ENCODE measurements at places on chromosomes 7 and 10.

- no peak for DNase-seq
These were observed 5.4 kb downstream of the VIM start for GRCh38 chr10:17233286-17233991.

- no peak for DNase-seq
These were observed 261.2 kb downstream of the ADRA2A start for GRCh38 chr10:111338035-111338434.

DNA sequence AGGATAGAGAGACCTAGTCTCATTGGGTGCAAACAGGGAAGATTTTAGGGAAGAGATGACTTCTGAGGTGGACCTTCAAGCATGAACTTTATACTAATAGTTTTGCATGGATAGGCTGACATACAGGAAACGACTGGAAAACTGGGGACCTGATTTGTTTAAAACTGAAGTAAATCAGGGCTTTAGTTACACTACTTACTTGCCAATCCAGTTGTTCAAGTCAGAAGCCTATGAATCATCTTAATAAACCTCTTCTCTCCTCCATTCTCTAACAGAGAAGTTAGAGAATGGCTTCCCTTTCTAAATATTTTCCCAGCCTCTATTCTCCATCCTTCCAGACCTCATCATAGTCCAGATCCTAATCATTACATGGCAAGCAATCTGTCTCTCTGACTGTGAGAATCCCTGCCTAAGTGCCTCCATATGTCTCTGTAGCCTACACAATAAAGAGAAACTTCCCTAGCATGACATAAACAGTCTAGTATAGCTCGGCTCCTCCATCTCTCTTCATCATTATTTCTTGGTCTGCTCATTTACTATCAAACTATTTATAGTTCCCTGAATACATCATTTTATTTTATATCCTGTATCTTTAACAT lies 55.8 kb downstream of the PRKG1 start:
- DNase-seq, result no peak

DNA sequence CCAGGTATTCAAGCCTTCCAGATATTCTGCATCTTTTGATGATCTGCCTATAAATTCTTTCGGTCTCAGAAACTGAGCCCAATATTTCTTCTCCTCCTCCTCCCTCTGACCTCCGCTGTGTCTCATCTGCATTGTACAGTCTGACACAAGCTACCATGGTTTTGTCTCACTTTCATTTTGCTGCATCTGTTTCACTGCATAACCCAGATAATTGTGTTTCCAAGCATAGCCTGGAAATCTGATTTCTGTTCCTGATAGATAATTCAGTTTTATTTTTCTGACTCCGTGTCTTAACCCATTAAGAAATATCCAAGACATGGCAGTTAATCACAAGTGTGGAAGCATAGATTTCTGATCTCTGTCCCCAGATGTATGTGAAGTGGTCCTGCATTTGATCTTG lies 374.2 kb upstream of the SEMA3A start:
- DNase-seq, result no peak

- DNase-seq, result no peak
These were observed 798 bp upstream of the AUTS2 start for GRCh38 chr7:69597278-69598076.

- DNase-seq, result no peak
These were observed 49.6 kb downstream of the TES start for GRCh38 chr7:116259871-116260440.

GRCh38 chr10:1644191-1644711 lies 93.1 kb downstream of the ADARB2 start:
- no peak for DNase-seq

DNA sequence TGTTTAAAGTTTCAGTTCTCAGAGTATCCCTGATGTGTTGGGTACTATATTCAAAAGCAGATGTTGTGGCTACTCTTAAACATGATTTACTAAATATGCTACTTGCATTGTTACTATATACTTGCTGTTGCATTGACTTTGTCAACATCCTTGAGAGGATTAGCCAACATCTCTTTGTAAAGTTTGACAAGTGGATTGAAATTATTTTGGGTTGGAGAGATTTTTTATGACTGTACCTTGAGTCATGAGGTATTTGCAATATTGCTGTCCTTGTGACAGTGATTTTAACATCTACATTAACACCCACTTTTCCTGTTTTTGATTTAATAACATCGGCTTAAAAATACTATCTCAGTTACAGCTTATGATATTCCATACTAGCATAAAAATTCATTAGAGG lies 31.9 kb downstream of the MRC1 start:
- DNase-seq, result no peak

DNA sequence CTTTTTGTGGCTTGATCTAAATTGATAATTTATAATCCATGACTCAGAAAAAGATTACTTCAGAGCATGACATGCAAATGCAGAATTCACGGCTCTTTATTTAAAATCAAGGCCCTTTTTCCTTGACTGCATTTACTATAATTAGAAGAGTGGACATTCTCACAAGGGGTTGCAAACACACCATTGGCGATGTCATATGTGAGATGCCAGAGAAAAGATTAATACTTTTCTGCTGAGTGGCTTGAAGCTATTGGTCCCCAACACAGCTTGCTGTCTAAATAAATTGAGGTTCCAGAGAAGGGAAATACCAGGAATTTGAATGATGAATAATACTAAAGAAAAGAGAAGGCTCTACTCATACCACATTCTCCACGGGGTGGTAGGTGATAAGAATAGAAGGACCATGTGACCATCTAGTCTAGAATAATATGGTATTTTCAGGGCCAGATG lies 78.7 kb upstream of the ARID5B start:
- DNase-seq, result no peak

DNA sequence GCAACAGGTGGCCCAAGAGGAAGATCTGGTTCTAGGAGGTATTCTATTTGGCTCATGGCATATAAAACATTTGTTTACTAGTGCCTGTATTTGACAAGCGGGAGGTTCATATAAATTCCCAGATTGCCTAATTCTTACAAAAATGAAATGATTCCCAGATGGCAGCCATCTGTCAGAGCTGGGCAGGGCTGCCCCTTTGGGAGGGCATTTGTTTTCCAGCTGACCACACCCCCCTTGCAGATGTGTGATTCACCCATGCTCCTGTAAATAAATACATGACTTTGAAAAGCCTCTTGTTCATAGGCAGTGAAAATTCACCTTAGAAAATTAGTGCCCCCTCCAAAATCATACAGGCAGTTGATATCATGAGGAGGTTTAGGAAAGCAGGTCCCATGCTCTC lies 8.6 kb downstream of the VWC2 start:
- no peak for DNase-seq

DNA sequence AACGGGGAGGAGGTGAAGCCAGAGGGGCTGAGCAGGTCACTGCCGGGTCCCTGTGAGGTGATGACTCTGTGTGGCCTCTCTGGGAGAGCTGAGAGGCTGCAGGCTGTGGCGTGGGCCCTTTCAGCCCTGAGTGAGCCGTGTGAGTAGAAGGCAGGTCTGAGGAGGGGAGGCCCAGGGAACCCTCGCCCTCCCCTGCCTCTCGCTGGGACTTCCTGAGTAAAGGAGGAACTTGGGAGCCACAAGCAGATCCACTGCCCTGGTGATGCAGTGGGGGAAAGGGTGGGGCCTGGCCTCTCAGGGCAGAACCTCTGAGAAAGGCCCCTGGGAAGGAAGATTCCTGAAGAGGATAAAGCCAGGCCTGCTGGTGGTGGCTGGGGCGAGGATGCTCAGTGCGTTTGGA lies 22.8 kb downstream of the EEPD1 start:
- no peak for DNase-seq

GRCh38 chr10:71704816-71705215 lies 14.8 kb downstream of the C10orf105 start:
- no peak for DNase-seq

- no peak for DNase-seq
These were observed 2.4 kb downstream of the FAS start for GRCh38 chr10:88992921-88993524.

DNA sequence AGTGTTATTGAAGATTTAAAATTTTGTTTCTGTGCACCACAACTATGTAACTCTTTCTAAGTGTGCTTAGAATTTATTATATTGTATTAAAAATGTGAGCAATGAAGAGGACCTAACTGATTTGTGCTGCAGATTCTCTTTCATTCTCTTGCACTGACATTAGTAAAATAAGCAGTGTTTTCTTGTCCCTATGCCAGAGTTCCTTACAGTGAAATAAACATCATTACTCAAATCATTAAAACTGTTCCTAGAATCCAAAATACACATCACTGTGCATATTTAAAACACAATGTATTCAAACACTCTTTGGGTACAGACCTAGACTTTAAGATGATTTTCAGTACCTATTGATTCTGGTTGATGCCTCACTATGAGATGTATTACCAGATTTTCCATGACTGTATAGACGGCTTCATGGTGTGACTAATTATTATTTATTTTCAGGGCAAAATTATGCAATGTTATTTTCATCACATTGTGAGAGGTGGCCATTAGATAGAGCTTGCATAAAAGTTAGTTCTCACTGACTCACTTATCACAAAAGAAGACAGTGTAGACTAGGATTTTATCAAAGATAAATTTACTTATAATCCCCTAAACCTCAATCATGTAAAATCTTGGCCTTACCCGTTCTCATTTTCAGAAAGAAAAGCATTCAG lies 93.4 kb downstream of the PTPRZ1 start:
- no peak for DNase-seq

DNA sequence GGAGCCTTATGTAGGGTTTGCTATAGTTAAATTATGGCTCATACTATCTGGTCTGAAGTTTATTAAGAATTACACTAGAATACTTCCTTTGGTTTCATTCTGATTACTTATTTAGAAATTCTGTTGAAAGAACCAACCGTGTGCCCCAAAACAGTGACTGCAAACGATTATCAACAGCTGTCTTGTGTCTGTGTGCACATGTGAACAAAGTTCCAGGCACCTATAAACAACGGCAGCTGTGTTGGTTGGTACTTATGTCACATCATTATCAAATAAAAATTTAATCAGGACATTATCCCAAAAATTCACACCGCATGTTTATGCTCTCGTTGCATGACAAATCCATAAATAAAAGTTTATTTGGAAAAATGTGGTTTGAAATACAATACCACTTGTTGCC lies 80.6 kb downstream of the USP6NL start:
- DNase-seq, result no peak

GRCh38 chr7:99311702-99312101 lies 14.0 kb upstream of the ARPC1A start:
- DNase-seq, result no peak

DNA sequence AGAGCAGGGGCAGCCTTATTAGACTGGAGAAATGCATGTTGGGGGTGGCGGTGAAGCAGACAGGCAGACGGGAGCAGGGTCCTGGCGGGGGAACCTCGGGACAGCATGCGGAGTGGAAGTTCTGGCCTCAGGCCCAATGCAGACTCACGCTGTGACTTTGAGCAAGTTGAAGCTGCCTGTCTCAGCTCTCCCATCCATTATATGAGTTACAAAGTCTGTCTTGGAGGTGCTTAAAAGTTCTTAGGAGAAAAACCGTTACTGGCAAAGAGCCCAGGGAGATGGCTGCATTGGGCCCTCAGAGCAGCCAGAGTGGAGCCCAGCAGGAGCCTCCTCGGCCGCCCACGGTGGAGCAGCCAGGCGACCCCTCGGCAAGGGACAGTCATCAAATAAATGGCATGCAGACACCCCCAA lies 509.5 kb downstream of the PLXNA4 start:
- DNase-seq, result no peak

GRCh38 chr7:124101173-124101768 lies 68.4 kb upstream of the TMEM229A start:
- DNase-seq, result no peak

DNA sequence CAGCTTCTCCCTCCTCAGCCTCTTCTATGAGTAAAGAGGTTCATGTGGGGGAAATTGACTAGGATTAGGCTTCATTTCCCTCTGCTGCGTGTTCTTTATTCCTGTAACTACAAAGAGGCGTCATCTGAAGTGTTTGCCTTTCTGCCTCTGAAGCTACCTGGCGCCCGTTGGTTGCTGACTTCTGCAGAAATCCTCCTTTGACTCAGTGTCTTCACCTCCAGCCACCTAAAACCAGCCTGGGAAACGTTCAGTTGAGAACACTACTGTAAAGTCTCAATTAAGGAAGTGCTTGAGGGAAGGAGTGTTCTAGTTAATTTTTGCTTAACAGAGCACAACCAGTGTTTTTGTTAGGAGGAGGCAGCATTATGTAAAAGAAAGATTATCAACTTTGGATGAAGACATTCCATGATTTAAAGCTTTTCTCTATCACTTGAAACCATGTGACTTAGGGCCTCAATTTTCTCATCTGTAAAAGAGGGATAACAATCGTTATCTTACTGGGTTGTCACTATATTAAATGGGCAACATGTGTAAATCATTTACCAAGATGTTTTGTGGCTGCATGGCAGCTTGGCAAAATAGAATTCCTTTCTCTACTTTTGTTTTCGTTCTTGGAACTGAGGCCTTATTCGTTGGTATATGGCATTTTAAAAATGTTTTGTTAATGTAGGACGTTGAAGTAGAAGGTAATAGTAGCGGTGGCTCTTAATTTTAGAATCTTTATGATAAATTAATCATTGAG lies 642.9 kb downstream of the SDK1 start:
- DNase-seq, result no peak

- peak; percentile 8 for DNase-seq
These were observed 214.4 kb downstream of the CREB5 start for GRCh38 chr7:28626624-28627262.

- no peak for DNase-seq
These were observed 14.3 kb downstream of the GHRHR start for GRCh38 chr7:30977896-30978564.

- no peak for DNase-seq
These were observed 569.4 kb downstream of the SUGCT start for GRCh38 chr7:40704172-40704571.

GRCh38 chr10:71366690-71367089 lies 30.0 kb upstream of the CDH23 start:
- no peak for DNase-seq

- DNase-seq, result no peak
These were observed 42.9 kb upstream of the ABI1 start for GRCh38 chr10:26903431-26904217.

DNA sequence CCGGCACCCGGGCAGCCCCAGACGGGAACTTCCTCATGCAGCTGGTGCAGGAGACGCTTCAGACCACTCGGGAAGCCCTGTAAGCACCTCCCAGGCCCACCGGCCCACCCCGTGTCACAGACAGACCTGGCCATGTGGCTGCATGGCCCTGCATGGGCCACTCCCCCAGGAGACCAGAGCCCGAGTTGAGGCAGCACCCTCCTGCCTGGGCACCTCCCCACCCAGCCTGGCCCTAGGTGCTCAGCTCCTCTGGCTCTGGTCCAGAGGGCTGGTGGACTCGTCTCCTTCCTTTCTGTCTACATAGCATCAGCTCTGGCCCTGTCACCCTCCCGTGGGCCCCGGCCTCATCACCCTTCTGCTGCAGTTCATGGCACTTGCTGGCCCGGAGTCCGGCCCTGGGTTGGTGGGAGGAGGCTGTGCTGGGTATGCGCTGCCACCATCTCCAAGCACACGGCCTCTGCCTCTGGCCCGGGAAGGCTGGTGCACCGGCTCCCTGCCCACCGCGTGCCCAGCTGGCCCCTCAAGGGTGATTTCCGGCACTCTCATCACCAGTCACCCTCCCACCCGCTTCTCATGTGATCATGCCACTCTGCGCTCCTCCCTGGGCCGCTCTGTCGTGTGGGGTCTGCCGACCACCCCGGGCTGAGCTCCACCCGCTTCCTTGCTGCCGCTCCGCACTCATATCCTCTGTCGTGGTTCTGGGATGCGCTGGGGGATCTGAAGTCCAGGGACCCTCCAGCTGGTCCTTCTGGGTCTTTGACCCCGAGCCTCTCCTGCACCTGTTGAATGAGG lies 53.1 kb upstream of the DPYSL4 start:
- no peak for DNase-seq

GRCh38 chr10:96586419-96587263 lies at the start of gene TM9SF3:
Gene TM9SF3 (minus strand): TSS chr10:96587012. CDS start chr10:96586835, 177 bp downstream.
- DNase-seq, result peak; percentile 66

GRCh38 chr10:22489467-22489866 lies 144.2 kb downstream of the SPAG6 start:
- DNase-seq, result no peak

GRCh38 chr7:131607291-131608115 lies 51.1 kb upstream of the PODXL start:
- no peak for DNase-seq
